CD4-positive, alpha-beta T cell treated with Interleukin-17A for 1 hour (primary cell): ENCODE measurements at places on chromosomes 5 and 9.

GRCh38 chr5:136042665-136043121 lies 13.9 kb downstream of the TGFBI start:
- no peak for DNase-seq

- DNase-seq: no peak
These were observed 21.6 kb downstream of the MRPL22 start for GRCh38 chr5:154962494-154962893.

DNA sequence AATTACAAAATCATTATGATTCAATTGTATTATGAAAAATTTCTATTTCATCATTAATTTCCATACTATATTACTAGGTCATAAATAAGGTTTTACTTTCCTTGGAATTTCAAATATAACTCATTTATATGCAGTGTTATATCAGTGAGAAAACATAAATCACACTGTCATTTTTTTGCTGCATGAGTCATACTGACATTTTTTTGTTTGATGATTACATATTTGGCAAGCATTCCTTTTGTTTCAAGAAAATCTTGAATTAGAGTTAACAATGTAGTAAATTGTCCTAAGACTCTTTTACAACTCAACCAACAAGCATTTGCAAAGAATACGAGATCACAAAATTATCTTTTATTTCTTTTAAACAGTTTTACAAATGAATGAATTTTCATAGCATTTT lies 298.4 kb upstream of the SEMA6A start:
- DNase-seq: no peak

DNA sequence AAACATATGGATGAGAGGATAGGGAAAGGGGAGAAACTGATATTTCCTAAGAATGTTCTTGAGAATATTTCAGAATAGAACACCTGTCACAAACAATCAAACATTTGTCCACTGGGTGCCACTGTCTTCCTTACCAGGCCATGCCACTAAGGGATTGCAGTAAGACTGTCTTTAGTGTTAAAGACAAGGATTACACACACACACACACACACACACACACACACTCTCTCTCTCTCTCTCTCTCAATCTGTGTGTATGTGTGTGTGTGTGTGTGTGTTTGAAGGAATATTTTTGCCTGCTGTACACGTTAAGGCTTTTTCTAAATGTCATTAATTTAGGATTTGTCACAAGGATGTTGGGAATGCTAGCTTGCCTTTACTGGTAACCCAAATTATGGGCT lies 54.4 kb downstream of the CCDC192 start:
- DNase-seq: peak; percentile 35

GRCh38 chr5:42612750-42613366 lies 143.8 kb upstream of the CCDC152 start:
- no peak for DNase-seq
